ENCODE measurements at places on chromosomes 5 and 9.

DNA sequence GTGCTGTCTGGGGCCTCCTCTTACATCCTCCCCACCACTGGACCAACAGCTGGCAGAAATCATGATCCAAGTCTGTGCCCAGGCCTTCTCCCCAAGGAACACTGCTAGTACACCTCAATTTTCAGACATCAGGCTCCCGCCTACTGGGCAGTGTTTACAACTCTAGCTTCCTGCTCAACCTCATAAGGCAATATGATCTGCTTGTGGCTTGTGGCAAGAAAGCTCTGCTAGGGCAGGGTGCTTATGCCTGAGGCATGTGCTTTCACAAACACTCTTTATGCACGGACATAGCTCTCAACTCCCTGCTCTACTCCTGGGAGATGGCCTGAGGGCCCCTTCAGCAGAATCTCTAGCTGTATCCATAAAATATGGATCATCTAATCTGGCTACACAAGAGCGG, 32.5 kb downstream of the SH3TC2 start:
- no peak for DNase-seq

GRCh38 chr5:14269395-14269794, 126.3 kb downstream of the TRIO start:
- DNase-seq: no peak

GRCh38 chr9:100486479-100487176, 13.7 kb downstream of the TMEFF1 start:
- no peak for DNase-seq

DNA sequence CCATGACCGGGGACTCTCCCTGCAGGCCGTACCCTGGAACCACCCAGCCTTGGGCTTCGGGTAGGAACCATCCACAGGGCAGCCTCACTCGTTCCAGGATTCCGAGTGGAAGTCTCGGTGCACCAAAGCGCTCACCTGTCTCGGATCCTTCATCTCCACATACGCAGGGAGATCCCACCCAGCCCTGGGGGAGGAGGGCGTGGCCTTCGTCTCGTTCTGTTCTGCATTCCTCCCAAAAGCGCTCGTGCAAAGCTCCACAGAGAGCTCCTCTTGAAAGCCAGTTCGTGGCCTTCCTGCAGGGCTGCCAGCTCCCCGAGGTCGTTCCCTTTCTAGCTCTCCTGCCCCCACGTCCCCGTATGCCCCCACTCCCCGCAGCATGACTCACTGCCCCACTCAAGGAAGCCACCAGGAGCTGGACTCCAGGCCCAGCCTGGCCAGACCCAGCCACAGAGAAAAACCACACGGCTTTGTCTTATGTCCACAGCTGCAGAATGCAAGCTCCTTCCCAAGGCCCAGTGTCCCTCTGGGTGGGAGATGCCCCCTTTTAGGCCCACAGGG, 65.0 kb upstream of the SARDH start:
- DNase-seq: no peak

DNA sequence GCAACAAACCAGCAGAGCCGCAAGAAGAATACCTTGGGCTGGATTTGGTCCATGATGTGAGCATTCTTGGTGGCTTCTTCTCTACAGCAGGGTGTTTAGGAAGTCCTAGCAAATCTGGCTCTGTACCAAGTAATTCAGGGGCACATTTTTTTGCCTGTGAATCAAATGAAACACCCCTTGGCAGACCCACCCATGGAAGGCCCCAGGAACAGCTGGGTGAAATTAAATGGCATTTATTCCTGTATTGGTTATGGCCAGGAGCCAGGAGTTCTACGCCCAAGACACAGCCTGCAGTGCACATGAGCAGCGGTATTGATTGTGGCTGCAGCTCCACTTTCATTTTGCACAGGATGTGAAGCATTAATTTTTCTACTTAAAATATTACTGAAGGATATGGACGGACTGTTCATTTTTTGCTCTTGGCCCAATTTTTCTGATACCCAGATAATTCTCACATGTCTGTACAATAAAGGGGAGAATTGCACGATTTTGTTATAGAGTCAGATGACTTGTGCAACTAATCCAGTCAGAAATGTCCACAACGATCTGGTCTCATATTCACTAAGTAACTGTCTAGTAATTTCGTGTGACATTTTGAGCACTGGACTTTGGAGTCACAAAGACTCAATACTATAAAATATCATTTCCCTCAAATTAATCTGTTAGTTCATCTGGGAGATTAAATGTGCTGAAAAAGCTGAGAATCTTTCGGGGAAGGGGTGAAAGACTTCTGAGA, 120.7 kb upstream of the APC start:
- DNase-seq: no peak

DNA sequence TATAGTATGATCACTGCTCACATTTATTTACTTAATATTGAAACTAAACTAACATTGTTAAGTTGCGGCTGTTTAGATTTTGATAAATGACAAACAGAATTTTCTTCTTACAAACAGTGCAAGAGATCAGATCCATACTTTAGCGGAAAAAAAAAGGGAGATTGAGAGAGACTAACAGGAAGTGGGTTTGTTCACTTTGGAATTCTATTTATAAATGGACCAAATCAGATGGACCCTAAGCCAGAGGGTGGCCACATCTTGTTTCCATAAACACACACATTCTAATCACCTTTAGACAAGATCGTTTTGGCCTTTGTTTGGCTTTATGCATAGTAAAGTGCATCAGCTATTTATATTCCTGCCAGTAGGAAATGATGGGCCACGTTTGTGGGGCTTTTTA, 381.4 kb upstream of the CD180 start:
- DNase-seq: no peak

Data from NCI-H187 (cell line).